Upper lobe of right lung (tissue), 1 donor: ENCODE measurements at places on chromosomes 12 and 14. TPM values are rescaled to one million over a fixed set of nuclear protein-coding genes. Genes with fewer than 3 reads are reported as not detected.

ADSS1 gene
- 5.5 TPM for total RNA-seq

OR10P1 gene
- total RNA-seq, result not detected

EML1 gene
- total RNA-seq, result 42.2 TPM

ANAPC5 gene
- total RNA-seq, result 83.8 TPM

OR9K2 gene
- total RNA-seq, result not detected

KCNA5 gene
- total RNA-seq, result 1.8 TPM

SDR9C7 gene
- total RNA-seq, result not detected

RTL1 gene
- total RNA-seq, result not detected

GRCh38 chr12:112463478-112463877, 44.7 kb downstream of the PTPN11 start:
- DNase-seq, result no peak

- DNase-seq, result no peak
These were observed 36.8 kb downstream of the JDP2 start for GRCh38 chr14:75464626-75465025.

DNA sequence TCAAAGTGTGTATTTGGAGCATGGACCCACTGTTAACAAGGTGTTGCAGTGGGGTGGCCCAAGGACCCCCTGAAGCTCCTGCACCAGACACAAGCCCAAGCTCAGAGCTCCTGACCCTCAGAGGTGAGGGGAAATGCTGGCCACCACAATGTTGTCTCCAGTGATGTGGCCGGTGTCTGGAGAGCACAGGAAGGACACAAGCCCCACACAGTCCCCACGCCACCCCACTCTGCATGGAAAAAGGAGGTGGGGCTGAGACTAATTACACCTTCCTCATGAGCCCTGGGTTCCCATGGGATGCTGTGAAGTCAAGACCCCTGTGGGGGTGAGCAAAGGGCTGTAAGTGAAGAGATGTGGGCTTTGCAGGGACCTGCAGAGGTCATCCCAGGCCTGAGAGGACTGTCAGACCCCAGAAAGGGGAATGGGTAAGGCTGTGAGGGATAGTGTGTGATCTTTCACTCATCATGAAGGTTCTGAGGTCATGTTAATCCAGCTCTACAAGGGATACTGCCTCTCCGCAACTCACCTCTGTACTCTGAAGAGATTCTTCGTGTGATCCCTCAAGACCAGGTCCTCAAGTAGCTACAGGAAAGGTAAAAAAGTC, 136.3 kb upstream of the DHRS4 start:
- no peak for DNase-seq

- no peak for DNase-seq
These were observed 132.5 kb downstream of the GPR135 start for GRCh38 chr14:59332727-59333126.

GRCh38 chr14:51498411-51499227, 153.1 kb upstream of the FRMD6 start:
- DNase-seq, result no peak

DNA sequence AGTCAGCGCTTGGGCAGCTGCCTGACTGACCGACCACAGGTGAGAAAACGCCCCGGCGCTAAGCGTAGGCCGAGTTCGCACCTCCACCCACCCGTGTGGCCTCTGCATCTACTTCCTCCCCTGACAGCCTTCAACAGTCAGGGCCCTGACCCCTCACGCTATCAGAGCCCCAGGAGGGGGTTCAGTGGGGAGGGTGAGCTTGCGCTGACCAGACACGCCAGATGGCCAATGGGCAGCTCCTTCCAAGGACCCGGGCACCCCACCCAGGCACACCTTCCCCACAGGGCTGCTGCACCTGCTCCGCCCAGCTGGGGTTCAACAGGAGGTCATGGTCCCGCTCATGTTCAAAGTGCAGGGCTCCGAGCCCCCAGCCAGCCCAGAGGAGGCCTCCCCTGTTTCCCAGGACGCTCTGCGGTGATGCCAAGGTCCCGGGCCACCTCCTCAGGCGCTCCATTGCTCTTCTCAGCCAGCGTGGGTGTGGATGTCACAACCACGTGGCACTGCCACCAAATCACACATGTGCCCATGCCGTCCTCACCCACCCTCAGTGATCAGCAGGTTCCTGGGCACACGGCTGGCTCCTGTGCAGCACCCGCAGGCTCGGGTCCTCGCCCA, 48.7 kb upstream of the BCL11B start:
- no peak for DNase-seq

DNA sequence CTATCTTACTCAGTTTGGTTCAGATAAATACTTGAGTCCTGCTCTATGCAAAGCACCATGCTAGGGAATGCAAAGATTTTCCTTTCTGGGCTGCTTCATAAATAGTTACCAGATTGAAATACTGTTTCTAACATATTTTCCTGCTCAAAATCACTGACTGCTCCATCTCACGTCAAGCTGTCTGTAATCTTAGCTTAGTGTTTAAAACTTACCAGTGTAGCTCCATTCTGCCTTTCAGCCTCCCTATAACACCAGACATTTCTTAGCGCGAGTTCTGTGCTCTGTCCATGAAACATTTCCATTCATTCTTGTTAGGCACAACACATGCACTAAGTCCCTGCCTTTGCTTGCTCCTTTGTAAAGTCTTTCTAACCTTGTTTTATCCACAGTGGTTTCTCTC, 129.4 kb downstream of the NPAS3 start:
- no peak for DNase-seq

DNA sequence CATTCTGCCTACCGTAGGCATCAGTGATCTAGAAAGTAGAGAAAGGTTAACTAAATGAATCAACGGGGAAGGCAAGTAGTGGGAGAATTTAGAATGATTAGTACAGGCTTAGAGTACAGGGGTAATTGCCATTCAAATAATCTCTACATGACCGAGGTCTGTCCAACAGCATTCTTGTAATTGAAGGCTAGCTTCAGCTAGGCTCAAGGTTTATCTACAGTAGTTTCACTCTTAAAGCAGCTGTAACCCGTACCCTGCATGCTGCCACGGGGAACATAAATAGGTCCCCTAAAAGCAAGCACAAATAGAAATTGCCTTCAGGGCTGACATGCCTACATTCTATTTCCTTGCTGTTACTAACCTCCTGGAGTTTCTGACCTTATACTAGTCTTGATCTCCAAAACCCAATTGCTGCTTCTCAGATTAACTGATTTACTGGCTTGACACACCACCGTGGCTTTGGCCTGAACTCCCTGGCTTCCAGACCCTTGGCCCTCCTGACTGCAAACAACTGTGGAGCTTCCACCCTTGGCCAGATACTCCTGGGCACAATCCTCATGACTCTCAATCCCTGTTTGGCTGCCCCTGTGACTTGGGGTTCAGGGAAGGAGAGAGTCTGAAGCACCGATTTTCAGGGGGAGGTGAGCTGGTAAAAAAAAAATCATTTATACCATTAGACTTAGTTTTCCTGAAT, 242.1 kb upstream of the FOXN3 start:
- DNase-seq, result no peak

GRCh38 chr12:60333461-60333860, 737.6 kb downstream of the SLC16A7 start:
- DNase-seq, result no peak

DNA sequence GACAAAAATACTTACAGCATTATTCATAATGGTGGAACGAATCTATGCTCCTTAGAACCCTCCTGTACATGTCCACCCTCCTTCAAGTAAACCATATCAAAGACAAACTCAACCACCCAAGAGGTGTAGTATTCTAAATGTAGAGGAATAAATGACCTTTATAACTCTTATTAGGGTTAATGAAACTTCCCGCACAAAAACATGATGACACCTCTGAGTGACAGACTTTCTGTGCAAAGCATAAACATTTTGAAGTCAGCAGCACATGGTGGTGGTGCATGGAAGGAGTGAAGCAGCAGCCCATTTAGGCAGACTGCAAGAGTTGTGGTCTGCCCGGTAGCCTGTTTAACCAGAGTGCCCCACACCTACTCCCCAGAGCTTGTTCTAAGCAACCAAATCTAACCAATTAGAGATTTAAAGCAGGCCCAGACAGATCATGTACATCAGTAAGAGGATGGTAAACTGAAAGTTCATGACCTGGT, 615 bp upstream of the ASB8 start:
- no peak for DNase-seq

DNA sequence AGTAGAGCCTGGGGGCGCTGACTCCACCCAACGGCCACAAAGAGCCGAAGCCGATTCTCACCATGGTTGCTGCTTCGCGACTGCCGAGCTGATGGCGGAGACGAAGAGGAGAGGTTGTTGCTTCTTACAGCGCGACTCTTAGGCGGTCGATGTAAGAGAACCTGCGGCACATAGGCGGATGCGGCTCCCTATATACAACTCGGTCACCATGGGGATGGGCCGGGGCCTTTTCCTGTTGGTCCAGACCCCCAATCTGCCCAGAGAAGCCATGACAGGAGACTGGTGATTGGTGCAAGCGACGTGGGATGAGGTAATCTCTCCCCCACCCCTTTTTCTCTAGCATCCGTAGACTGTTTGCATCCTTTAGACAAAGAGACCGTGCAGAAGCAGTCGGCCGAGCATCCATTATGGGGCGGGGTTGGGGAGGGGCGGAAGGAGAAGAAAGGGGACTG, at the start of gene TUBA1A:
TUBA1A (minus strand) TSS at position 165 of the 452 bp plus-strand sequence; CDS start at position 64, 101 bp downstream.
- DNase-seq, result peak; percentile 91

DNA sequence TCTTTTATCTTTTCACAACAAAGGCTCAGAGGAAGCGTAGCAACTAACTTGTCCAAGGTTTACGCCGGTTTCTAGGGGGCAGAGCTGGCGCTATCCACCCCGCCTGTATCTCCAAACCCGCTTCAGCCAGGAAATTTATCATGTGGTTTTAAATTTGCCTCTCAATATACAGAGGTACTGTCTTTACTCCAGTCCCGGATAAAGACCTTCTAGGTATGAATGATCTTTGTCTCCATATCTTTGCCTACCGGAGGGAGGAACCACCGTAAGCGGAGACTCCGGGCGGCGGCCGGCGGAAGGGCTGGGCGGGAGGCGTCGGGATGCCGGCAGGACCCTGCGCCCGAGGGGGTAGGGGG, 693 bp upstream of the RIMKLB start:
- DNase-seq, result no peak

- no peak for DNase-seq
These were observed 153.7 kb upstream of the PLXNC1 start for GRCh38 chr12:93994721-93995120.

DNA sequence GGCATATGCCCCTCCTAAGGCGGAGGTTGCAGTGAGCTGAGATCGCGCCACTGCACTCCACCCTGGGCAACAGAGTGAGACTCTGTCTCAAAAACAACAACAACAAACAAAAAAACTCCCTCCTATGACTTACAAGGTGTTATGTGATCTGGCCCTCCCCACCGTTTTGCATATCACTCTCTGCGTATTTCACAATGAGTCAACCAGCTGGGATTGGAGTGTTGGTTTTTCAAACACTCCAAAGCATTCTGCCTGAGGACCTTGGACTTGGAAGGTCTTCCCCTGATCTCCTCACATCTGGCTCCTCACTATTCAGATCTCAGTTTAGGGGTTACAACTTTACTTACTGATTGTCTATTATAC, 14.0 kb downstream of the MANSC1 start:
- DNase-seq, result no peak

DNA sequence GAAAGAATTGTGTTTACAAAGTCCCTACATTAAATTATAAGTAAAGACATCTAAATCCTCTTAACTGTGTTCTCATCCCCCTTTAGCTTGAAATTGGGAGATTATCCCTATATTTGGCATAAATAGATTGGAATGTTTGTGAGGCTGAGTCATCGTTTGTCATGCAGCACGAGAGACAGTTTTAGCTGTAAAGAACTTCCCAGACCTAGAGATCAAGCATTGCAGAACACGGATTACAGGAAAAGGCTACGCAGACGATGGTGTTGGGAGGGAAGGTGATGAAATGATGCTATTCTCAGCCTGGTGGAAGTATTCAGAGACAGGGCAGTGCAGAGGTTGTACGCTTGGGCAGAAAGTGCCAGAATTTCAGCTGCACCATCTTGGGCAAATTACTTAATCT, 93.8 kb downstream of the PTPRB start:
- DNase-seq, result no peak

- peak; percentile 37 for DNase-seq
These were observed 240.9 kb downstream of the TMEM121 start for GRCh38 chr14:105767315-105767714.

DNA sequence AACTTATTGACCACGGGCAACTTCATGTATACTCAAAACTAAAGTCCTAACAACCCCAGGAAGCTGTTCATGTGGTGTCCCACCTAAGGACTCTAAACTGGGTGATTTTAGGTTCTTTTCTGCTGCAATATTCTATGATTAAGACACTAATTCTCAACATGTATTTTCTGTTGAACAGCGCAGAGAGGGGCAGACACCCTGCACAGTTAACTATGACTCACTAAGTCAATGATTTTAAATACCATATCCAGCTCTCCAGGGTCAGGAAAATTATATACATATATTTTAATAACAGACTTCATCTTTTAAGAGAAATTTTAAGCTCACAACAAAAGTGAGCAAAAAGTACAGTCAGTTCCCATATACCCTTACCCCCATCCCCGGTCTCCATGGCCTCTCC, 85.0 kb downstream of the FOXN3 start:
- no peak for DNase-seq

- DNase-seq, result no peak
These were observed 426.8 kb downstream of the VRK1 start for GRCh38 chr14:97224016-97224415.
